ENCODE measurements at places on chromosomes 7 and 10.

GRCh38 chr7:15582773-15583172, 21.0 kb upstream of the AGMO start:
- no peak for DNase-seq

DNA sequence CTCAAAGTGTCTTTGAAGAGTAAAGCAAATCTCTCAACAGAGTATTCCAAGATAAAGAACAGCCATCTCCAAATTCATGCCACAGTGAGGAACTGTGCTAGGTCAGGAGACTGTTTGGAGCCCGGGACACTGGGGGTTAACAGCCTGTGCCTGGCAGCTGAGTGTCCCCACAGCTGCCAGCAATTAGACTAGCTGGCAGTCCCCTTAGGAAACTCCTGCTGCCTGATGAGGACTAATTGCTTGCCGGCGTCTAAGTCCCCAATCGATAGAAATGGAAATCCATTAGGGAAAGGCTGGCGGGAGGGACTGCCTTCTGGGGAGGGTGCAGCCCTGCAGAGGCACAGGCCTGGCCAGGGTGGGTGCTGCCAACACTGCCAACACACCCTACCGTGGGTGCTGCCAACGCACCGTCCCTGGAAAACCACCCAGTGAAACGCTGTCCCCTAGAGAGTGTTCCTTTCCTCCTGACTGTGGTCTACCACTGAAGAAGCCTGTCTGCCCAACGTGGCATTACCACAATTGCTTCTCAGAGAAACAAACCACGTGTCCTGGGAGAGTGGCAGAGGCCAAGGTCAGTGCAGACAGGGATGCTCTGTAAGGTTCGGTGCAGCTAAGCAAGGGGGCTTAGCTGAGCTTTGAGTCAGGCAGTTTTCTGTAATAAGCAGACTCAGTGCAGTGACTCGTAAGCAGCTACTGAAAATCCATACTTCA, 60.8 kb downstream of the XRCC2 start:
- no peak for DNase-seq

- DNase-seq, result no peak
Observed at GRCh38 chr10:99654390-99655175, 4.7 kb upstream of the ENTPD7 start.

- DNase-seq, result no peak
Observed at GRCh38 chr10:106312087-106312486, 852.4 kb downstream of the SORCS1 start.

DNA sequence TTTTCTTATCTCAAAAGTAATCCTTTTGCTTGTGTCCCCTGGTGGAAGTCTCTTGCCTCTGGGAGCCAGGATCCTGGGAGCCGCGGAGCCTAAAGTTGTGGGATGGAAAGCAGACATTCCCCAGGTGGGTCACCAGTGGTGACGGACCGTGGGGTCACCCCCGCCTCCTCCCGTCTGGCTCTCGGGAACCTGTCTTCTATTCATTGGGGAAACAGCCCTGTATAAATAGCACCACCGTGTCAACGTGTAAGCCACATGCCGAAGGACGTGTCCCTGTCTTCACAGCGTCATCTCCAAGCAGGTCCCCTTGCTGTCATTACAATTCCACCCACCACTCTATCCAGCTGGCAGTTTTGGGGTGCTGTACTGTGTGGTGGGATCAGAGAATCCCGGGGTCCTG, 87.5 kb downstream of the ELFN1 start:
- DNase-seq, result no peak

DNA sequence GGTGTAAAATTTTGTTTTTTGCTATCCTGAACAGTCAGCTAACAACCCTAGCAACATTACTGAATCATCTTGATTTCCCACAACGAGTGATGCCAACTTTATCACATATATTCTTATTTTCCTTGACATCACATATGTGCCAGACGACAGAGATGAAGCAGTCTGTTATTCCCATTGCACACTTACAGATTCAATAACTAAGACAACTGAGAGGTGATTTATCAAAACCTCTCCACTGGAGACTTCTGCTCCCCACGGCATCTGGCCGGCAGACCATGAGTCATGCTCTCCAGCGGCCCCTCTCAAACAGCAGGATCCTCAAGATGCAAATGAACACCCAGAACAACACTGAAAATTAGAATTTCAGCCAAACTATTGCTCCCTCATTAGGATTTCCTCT, 57.1 kb downstream of the AMPH start:
- DNase-seq, result no peak
